ENCODE measurements at places on chromosomes 1 and 21. TPM values are rescaled to one million over a fixed set of nuclear protein-coding genes. Genes with fewer than 3 reads are reported as not detected.

The SMYD2 gene
- total RNA-seq: 26.4 TPM

The RNF220 gene
- 189 TPM for total RNA-seq

The C1orf116 gene
- total RNA-seq: 0.55 TPM

The MAN1C1 gene
- total RNA-seq: 19.5 TPM

The TTC34 gene
- 0.42 TPM for total RNA-seq

The C1QA gene
- not detected for total RNA-seq

The NBPF3 gene
- 28.0 TPM for total RNA-seq

The RNU1-2 gene
- under 0.01 TPM for total RNA-seq

The DMBX1 gene
- total RNA-seq: 4.2 TPM

The UROD gene
- total RNA-seq: 257 TPM

- DNase-seq: no peak
Measured at GRCh38 chr1:175353066-175353465, 160.5 kb upstream of the KIAA0040 start.

GRCh38 chr1:38138498-38139233, 92.1 kb upstream of the POU3F1 start:
- DNase-seq: peak; percentile 39

DNA sequence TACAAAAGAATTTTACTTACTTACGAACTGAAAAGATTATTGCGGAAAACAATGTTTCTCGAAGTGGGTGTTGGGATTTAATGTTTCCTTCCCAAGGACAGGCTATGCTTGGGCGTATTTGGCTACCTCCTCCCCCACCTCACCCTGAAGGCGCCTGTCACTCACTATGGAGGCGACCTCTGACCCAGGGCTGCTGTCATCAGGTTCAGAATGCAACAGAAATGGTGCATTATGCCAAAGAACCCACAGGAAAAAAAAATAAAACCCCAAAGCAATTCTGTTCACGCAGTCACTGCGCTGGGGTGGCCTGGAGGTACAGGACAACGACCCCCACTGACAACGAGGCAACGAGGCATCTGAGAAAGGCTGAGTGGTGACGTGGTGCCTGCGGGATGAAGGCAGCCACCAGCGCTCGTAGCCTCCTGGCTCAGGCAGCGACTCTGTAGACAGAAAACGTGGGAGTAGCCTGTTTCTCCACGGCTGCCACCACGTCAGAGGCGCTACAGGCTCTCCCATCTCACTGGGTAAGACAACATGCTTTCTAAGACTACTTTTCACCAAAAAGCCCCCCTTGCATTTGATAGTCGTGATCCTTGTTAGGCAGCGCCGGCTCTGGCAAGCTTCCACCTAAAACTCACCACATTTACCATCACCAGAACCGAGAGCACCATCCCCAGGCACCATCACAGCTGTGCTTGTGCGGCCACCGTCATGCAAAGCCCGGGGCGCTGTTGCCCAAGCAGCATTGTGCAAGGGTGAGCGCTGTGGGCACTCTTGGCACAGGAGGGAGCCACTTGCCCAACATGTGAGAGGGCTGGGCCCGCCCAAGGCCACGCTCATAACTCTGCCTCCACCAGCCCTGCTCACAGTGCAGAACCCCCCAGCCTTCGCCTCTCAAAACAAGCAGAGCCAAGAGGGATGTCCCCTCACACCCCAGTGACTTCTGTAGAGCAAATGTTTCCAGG, 14.3 kb downstream of the NADK start:
- DNase-seq: no peak

DNA sequence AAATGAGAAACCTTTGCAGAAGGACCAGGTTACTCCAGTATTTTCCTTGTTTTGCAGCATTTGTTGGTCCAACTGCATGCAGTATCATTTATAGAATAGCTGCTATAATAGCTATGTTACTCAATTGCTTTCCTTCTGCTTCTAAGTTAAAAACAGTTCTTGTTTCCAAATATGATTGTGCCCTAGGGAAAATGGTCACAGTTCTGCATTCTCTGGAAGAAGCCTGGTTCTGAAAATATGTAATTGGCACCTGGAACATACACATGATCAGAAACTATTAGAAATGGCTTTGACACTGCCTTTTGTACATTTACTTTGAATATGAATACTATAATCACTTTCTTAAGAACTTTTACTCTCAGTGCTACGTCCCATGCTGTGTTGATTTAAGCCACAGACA, 33.6 kb downstream of the HENMT1 start:
- DNase-seq: no peak

- DNase-seq: no peak
Measured at GRCh38 chr1:3074800-3075199, 5.8 kb downstream of the PRDM16 start.

DNA sequence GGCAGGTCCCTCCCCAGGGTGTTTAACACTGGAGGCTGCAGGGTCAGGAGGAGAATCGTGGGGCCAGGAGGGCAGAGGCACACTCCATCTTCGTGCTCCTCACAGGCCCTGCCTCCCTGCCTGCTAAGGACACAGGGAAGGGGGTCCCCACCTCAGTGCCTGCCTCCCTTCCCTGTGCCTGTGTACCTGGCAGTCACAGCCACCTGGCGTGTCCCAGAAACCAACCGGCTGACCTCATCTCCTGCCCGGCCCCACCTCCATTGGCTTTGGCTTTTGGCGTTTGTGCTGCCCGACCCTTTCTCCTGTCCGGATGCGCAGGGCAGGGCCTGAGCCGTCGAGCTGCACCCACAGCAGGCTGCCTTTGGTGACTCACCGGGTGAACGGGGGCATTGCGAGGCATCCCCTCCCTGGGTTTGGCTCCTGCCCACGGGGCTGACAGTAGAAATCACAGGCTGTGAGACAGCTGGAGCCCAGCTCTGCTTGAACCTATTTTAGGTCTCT, 623 bp upstream of the BGLAP start:
- DNase-seq: peak; percentile 66

DNA sequence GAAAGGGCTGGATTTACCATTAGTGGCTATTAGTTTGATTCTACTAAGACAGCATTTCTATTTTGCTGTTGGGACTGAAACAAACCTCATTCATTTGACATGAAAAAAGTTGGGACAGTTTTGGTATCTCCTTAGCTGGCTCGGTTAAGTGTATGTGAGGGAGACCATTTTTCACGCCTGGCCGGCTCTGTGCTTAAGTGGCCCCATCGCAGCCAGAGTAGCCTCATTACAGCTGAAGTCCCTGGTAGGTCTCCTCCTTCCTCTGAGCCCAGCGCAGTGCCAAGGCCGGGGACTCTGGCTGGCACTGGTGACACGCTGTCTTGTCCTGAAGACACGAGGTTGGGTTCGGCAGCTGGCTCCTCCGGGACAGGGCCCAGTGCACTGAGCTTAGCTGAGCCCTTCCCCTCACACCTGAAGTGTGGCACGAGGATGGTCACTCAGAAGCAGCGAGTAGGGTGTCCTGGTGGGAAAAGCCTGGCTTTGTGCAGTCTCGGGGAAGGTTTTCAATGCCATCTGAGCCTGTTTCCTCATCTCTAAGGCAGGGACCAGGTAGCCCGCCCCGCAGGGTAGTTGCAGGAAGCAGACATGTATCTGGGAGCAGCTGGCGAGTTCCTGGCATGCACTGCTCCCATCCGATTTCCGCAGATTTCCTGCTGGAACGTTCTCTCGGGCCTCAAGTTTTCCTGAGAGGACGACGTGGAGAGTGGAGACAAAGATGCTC, 196.5 kb downstream of the DYRK1A start:
- DNase-seq: no peak

- no peak for DNase-seq
Measured at GRCh38 chr1:2234762-2235113, 6.6 kb downstream of the SKI start.

DNA sequence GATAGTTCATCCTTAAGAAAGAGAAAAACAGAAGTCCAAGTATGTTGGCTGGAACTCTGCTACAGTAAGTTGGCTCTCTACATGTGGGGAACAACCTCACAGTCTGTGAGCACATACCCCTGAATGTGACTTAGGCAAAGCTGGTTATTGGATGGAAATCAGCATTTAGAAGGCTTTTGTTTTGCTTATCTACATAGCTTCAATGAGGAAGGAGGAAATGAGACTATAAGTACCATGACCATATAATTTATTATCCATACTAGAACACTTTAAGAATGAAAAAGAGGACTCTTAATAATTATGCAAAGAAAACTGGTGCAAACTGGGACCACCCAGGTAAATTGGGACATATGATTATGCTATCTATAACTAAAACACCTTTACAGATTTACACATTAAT, 31.7 kb upstream of the CD55 start:
- DNase-seq: no peak

DNA sequence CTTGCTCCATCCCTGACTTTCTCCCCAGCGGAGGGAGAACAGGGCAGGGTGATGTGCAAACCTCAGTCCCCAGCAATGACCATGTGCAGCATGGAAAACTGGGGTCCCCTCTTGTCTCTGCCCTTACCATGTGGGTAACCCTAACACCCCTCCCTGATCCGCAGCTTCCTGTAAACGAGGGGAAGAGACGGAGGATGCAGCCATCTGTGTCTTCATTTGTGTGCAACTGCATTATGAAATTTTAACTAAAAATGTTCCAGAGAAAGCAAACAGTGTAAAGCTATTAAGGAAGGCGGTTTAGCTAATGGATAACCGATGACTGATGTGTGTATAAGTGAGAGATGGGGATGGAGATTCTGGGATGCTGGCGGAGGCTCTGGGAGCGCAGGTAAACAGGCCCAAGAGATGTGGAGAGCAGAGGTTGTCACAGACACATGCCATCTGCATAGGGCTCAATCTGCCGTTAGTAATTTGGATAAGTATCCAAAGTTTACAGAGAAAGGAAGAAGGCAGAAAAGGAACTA, 206.6 kb downstream of the DSCAM start:
- DNase-seq: no peak

DNA sequence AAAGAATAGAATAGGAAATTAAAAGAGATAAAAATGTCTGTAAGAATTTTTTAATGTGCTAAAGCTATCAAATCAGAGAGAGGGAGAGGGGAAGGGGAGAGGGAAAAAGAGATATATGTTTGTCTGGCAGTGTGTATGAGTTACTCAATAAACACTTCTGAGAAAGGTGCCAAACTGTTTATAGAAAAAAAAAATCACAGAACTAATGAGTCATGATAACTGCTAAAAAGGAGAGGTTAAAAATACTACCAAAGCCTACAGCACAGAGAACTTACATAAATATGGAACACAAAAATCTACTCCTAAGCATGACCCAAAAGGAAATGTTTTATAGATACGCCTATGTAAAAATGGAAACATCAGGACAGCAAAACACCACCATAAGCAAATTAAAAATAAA, 45.4 kb downstream of the SELENOF start:
- no peak for DNase-seq

DNA sequence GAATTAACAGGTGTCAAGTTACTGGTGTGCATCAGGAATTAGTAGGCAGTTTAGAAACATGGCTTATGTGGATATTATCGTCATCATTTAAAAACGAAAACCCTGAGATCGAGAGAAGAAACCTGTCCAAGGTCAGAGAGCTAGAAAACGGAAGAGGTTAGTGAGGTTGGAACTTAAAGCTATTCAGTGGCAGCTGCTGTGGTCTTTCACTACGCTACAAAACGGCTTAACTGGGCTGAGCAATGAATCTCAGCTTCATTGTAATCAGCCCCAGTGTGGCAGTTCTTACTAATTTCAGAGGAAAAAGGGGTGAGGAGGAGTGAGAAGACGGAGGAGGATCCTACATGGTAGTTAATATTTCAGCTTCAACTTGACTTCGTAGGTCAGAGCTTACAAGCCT, 77.9 kb downstream of the DAB1 start:
- no peak for DNase-seq

DNA sequence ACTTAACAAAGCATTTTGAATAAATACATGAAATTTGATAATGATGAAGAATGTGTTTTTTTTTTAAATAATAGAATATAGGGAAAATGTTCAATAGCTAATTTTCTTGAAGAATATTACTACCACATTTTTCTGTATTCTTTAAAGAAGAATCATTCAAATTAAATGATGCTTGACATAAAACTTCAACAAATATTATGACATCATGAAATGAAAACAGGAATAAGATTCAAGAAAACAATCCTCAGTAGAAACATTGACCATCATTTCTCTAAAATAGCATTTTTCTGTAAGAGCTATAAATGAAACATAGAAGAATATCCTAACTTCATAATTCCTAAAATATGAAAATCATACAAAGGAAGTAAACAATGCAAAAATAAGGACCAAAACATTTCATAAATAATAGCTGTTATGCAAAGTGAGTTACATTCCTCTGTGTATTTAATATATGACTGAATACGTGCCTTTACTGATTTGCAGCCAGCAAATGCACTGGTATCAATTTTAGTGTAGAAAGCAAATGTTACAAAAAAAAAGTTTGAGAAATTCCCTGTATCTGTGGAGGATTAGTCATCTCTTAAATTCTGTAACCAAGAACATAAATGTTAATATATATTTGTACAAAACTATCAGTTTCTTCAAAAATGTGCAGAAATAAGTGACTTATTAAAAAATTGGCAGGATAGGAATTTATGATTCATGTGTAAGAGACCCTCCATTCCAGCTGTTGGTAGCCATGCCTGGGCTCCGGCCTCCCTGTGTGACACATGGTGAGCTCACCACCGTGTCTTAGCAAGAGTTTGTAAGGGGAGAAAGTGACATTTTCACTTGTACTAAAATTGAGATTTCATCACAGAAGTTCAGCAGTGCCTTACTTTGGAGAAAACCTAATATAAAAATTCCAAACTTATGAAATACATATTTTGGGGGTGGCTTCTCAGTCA, 15.0 kb upstream of the PTPN14 start:
- DNase-seq: no peak

Measured in H7 (cell line).